GF-D8 (cell line): ENCODE measurements at places on chromosomes 12 and 14.

GRCh38 chr14:96705422-96706092 lies 91.6 kb upstream of the VRK1 start:
- no peak for DNase-seq

DNA sequence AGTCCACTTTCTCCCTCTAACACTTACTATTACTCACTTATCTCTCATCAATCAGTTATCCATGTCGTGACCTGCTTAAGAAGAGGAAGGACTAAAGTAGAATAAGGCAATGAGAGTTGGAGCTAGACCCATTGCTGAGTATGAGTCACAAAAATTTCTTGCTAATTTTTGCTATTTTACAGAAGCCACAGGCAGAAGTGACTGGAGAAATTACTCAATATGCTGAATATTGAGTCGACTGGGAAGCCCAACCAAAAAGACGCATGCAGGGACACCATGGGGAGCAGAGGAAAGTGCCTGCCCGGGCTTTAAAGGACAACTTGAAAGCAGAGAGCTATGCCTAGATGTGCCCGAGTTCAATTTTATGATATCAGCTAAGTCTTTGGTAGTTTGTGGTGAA lies 115.4 kb upstream of the FOXG1 start:
- DNase-seq: no peak

- no peak for DNase-seq
Observed at GRCh38 chr12:76029982-76030340, 1.6 kb downstream of the PHLDA1 start.

DNA sequence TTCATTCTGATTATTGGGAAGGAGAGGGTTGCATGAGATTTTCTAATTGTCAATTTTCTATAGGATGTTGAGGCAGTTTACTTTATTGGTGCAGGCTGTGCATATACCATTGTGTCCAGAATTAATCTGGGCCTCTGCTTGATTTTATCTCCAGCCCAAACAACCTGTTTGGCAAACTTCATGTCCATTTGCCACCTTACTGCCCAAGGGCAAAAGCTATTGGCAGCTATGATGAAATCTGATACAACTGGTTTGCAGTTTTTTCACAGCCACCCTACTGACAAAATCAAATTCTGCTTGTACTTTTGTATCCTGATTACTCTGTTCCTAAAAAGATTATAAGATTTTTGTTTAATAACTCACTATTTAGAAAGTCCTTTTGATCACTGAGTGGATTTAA lies 789.2 kb upstream of the FBXO33 start:
- DNase-seq: no peak

DNA sequence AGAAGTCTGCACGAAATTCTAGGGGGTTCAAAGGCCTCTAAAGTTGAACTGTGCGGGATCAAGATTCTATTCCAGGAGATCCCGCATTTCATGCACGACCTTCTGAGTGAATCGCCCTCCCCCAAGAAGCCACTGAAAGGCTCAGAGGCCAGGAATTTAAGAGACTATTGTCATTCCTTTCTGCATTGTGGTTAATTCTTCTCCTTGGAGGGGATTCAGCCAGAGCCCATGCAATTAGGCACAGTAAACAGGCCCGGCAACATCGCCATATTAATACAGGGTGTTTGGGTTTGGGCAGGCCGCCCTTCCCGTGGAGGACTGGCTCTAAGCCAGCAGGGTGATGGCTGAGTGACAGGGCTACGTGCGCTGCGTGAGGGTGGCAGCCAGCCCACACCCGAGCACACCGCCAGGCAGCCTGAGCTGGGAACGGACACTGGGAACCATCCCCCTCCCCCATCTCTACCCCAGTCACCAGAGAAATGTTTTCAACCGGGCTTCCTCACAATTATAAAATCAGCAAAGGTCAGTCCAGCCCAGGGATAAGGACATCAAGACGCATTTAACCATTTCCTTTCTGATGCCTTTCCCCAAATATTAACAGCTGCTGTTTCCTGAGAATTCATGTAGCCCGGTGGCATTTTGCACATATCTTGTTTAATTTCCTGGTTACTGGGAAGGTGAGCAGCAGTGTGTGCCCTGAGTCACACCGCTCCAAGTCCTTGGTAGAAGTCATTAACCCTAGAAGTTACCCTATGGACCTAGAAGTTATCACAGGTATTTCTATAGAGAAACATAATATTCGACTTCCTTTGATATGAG lies 12.5 kb downstream of the EGLN3 start:
- no peak for DNase-seq

DNA sequence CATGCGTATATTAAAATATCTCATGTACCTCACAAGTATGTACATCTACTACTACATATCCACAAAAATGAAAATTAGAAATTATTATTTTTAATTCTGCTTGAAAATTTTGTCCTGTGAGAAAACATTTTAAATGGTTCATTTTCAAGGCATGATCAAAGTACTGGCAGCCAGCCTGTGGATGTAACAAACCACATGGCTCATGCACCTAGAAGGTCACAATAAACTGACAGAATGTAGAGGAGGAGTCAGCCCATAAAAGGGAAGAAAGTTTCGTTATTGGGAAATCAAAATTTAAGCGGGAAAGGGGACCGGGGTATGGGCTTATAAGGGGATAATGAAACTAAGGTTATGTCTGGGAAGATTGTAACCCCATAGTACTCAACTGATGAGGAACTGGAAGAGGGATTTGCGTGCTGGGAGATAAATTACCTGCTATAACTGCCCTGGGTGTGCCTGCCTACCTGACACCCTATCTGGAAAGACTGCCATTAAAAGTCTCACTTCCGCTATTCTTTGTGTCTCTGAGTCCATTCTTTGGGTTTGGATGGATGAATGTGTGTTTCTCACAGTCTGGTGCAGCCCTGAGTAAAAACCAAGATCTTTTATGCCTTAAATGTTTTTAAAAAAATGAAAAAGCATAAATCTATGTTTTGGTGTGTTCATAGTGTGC lies 62.2 kb upstream of the PCED1B start:
- no peak for DNase-seq

GRCh38 chr12:75479963-75480461 lies 543 bp upstream of the GLIPR1 start:
- no peak for DNase-seq

- no peak for DNase-seq
Observed at GRCh38 chr12:112792301-112792700, 753 bp downstream of the RPH3A start.

- DNase-seq: no peak
Observed at GRCh38 chr12:113130457-113131135, 5.0 kb downstream of the RASAL1 start.

DNA sequence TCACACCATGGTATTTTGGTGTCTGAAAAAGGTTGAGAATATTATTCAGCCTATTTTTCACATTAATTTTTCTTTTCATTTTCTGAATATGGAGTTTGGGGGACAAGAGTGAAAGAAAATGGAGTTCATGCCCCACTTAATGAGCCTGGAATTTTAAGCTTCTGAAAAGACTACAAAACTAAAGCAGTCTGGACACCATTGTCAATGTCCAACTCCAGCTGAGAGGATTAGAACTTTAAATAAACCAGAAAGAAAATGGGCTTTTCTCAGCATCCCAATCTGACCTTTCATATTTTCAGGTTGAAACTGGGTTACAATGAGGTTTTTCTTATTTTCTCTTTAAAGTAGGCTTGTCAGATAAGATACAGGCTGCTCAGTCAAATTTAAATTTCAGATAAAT lies 207.7 kb downstream of the SLC6A15 start:
- DNase-seq: no peak

DNA sequence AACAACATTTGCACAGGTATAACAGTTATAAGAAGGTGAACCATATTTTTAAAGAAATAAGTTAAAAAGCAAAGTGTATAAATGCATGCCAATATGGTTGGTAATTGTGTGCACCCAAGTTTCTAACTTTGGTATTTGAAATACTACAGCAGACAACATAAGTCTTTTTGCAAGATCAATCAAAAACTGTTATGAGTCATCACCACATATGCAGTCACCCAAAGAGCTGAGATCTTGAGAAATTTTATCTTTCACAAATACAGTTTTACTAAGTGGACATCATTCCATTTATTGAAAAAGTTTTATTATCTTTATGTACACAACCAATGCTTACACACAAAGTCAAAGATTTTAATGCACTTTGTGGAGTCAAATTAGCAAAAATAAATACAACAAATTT lies 7.0 kb upstream of the ACSS3 start:
- no peak for DNase-seq

DNA sequence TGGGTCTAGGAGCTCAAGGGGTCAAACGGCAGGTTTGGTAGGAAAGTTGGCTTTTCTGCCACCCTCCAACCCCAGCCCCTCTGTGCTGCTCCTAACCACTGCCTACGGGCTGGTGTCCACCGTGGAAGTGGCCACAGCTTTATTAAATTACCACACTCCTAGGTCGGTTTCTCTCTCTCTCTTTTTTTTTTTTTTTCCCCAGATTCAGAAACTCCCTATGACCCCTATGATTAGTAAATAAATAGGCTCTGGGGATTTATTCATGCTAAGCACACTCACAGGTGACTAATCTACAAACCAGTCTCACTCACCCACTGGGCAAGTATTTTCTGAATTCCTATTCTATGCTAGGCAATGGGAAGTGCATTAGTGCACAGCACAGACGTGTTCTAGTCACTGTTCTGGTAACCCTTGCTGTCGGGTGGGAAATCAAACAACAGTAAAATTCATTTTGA lies 8.7 kb upstream of the DDX47 start:
- DNase-seq: no peak

DNA sequence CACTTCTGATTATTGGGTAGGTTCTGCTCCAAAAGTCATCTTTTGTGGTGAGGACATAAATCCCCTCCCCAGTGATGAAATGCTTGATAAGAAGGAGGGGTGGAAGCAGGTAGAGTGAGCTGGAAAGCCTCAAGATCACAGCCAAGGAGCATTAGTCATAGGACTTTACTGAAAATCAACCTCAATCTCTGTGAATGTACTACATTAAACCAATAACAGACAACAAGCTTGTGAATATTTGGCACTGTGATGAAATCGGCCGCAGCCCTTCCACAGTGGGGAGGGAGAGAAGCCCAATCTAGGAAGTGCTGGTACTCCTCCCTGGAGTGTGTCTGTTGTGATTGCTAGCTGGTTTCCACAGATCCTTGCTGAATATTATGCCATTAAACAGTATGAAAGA lies 41.2 kb upstream of the PTCSC3 start:
- no peak for DNase-seq

- no peak for DNase-seq
Observed at GRCh38 chr14:89870316-89870715, 84.2 kb downstream of the EFCAB11 start.

GRCh38 chr12:1949771-1950470 lies 31.5 kb upstream of the CACNA2D4 start:
- DNase-seq: no peak

DNA sequence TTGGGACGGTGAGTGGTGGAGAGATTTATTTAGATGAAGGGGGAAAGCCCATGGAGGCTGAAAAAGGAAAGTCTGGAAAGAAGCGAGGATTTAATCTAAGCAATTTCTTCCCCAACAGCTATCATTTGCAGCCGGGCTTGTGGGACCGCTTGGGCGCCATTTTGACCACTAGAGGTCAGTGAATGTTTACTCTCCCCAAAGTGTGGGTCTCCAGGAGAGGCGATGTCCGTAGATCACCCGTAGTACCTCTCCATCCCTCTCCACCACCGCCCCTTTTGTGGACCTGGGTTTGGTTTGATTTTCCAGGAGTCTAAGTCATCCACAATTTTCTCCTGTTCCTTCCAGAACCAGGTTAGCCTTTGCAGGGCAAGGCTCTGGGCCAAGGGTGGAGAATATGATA lies 91.2 kb upstream of the PARP11 start:
- DNase-seq: no peak

GRCh38 chr12:69388371-69388770 lies 28.8 kb downstream of the YEATS4 start:
- no peak for DNase-seq

- DNase-seq: no peak
Observed at GRCh38 chr12:105047308-105047707, 37.0 kb downstream of the ALDH1L2 start.

- DNase-seq: no peak
Observed at GRCh38 chr14:38187528-38187927, 20.2 kb upstream of the SSTR1 start.

- no peak for DNase-seq
Observed at GRCh38 chr14:71463807-71464206, 468.4 kb upstream of the RGS6 start.

DNA sequence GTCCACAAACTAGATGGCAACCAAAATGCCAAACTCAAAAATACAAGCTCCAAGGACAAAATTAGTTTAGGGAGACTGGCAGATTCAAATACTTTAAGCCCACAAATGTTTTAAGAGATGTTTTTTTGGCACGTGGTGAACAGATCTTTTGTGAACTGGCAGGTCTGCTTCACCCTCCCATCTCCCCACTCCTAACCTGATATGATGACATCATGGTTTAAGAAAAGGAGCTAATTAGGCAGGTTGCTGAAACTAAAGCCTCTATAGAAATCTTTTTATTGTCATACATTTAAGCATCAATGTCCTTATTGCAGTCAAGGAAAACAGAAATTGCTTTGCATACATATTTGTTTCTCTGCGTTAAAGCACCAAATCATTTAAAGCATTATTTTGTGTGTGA lies 5.8 kb downstream of the LRIG3 start:
- no peak for DNase-seq

- DNase-seq: no peak
Observed at GRCh38 chr12:2263901-2264300, 211.1 kb downstream of the CACNA1C start.

DNA sequence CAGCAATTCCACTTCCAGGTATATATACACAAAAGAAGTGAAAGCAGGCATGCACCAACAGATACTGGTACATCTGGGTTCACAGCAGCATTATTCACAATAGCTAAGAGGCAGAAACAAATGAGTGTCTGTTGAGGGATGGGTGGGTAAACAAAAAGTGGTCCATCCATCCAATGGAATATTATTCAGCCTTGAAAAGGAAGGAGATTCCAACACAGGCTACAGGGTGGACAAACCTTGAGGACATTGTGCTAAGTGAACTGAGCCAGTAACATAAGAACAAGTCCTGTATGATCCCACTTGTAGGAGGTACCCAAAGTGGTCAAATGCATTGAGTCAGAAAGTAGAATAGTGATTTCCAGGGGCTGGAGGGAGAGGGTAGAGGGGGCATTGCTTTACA lies 27.6 kb upstream of the BEGAIN start:
- DNase-seq: no peak

DNA sequence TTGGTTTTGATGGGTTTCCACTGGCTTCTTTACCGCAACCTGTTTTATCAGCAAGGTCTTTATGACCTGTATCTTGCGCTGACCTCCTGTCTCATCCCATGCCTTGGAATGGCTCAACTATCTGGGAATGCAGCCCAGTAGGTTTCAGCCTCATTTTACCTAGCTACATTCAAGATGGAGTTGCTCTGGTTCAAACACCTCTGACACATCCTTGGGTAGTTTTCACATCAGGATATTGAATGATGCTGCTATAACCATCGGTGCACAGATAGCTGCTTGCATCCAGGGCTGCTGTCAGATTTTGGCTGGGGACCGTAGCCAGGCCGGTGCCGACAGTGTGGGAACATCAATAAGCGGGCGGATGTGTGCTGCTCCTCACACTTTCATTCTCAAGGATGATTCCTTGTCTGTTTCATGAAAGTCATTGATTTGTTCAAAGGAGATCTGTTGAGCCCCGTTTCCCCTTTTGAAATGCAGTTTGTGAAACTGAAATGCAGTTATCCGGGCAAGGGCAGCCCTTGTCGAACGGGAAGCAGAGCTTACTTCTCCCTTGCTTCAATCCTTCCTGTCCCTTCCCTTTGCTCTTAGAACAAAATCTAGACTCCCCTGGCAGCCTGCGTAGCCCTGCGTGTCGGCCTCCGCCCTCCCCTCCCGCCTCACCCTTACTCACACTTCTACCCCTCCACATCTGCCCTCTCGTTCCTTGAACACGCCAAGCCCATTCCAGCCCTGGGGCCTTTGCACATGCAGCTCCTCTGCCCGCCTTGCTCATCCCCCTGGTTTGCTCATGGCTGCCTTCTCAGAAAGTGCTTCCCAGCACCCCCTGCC lies 49.2 kb upstream of the NCOR2 start:
- DNase-seq: no peak
